Mesothelial cell of epicardium (in vitro differentiated cells): ENCODE measurements at places on chromosomes 1 and 21.

DNA sequence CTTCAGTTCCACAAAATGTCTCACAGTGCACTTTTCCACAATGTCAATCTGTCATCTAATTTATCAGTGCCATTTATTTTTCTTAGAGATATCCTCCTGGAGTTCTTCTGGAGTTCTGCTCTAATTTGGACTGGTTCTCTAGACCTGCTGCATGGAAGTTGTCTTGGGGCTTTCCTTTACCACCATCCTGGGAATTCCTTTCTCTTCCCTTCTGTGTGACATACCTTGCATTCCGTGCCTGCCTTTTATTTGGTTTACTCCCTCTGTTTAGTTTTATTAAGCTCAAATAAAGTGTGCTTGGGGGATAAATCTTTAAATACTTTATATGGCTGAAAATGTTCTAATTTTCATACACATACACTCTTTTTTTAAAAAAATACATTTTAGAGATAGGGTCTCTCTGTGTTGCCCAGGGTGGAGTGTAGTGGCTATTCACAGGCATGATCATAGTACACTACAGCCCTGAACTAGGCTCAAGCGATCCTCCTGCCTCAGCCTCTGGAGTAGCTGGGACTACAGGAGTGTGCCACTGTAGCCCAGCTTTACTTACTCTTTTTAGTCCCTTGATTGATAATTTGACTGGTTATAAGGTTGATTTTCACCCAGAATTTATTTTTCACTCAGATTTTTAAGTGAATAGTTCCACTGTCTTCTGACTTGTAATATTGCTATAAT lies 14.4 kb downstream of the MTF2 start:
- DNase-seq, result no peak

DNA sequence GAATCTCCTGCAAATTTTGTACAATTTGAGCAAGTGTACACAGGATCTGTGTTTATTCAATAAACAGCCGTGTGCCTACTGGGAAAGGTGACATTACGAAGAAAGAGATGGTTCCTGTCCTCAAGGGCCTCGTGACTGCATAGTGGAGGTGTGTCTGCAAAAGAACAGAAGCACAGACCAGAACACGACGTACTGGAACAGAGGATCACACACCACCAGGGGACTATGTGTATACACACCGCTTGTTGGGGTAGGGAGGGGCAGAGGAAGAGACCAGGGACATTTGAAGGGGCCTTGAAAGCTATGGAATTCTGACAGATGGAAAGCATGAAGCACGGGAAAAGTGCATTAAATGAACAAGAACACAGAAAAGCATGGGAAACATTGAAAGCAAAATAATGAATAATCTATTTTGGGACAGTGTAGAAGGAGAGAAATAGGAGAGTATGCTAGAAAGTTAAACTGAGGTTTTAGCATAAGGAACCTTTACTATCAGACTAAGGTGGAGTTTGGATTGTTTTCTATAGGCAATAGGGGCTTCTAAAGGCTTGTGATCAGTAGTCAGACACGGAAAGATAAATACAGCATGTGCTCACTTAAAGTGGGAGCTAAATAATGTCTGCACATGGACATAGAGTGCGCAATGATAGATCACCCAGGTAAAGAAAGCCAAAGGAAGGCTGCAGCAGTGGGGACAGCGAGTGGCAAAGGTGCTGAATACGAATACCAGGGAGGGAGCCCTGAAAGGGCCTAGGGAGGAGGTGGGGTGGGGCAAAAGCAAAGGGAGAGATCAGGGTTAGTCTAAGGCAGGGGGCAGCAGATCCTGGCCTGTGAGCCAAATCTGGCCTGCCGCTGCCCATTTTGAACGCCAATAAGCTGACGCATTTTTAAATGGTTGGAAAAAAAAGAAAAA lies 11.0 kb downstream of the JAK1 start:
- DNase-seq, result no peak

DNA sequence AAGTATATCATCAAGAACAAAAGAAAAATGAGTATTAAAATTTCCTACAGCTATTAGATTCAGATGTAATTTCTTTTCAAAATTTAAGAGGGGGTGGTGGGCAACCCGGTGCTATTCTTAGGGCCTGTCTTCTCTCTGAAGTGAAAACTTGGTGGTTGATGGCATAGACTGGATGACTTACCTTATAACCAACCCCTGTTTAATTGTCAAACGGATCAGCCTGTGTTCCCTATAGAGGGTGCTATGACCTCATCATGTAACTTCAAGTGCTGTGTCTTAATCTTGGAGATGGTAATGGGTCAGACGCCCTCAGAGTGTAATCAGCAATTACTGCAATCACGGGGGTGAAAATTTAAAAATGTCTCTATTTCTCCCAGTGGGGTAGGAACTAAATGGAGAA lies 176.2 kb downstream of the PCP4 start:
- DNase-seq, result no peak

- no peak for DNase-seq
Observed at GRCh38 chr1:215710036-215710898, 143.2 kb downstream of the KCTD3 start.

- no peak for DNase-seq
Observed at GRCh38 chr1:163824490-163824889, 502.7 kb downstream of the NUF2 start.

- no peak for DNase-seq
Observed at GRCh38 chr1:59549903-59550302, 253.0 kb downstream of the FGGY start.

DNA sequence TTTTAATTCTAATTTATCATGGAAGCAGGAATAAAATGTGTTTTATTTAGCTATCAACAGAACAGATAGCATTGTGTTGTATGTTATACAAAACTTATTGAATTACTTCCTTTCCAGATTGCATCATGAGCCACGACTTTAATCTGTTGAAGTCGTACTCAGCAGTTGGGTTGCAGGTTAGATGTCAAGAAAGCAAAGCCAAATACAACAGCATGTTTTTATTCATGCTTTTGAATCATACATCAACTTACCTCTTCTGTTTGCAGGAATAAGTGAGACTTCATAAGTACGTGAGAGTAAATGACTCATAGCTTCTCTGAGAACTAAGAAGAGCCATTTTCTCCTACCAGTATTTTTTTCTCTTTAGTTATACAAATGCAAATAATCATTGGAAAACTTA lies 110.8 kb upstream of the ADGRL4 start:
- DNase-seq, result no peak

GRCh38 chr1:40649592-40649930 lies 15.9 kb downstream of the RIMS3 start:
- no peak for DNase-seq

DNA sequence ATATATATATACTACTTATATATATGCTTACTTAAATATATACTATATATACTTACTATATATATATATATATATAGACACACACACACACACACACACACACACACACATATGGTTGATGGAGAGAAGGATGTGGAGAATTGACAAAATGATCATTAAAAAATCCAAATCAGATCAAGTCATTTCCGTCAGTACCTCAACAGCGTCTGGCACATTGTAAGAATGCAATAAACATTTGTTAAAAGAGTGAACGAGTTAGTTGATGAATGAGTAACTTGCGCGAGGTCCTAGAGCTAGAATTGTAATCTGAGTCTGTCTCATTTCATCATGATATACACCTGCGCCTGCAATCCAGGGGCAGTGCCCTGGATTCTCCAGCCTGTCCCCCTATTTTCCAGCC lies 243.0 kb upstream of the MAP1LC3C start:
- no peak for DNase-seq

- DNase-seq, result no peak
Observed at GRCh38 chr21:39713905-39714304, 31.1 kb upstream of the IGSF5 start.

- no peak for DNase-seq
Observed at GRCh38 chr1:201859424-201859823, 29.3 kb upstream of the SHISA4 start.

- no peak for DNase-seq
Observed at GRCh38 chr1:91827459-91828321, 58.3 kb downstream of the TGFBR3 start.

GRCh38 chr1:204018460-204018859 lies 54.5 kb upstream of the SOX13 start:
- no peak for DNase-seq

DNA sequence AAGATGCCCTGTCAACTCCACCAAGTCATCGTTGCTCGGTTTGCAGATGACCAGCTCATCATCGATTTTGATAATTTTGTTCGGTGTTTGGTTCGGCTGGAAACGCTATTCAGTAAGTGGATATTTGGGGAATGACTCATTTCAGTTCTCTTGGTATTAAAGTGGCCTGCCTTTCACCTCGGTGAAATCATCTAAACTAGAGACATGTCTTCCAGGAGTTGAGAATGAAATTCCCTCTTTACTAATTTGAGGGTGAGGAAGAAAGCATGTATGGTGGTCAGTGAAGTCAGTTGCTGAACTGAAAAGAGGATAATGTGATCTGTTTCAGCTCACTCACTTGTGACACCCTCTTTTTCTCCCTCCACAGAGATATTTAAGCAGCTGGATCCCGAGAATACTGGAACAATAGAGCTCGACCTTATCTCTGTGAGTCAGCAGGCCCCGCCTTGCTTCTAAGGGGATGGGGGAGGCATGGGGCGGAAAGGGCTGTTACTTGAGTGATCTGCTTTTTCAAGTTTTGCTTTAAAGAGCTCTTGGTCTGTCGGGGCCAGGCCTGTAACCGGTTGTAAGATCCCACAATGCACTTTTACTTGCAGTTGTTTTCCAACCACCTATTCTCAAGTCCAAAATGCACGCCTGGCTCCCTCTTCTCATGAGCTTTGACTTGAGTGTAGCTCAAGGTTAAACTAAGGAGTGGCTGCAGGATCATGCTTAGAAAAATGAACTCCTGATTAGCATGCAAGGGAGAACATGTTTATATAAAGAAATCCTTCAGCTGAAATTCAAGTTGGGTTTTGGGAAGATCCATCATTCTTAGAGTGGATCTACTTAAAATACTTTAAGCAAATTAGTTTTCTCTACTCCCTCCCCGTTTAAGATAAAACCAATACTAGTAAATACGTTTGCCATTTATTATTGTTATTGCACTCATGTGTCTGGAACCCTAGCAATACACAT lies 59.8 kb downstream of the CAPN2 start:
- peak; percentile 52 for DNase-seq

- no peak for DNase-seq
Observed at GRCh38 chr1:38102636-38103035, 56.0 kb upstream of the POU3F1 start.

DNA sequence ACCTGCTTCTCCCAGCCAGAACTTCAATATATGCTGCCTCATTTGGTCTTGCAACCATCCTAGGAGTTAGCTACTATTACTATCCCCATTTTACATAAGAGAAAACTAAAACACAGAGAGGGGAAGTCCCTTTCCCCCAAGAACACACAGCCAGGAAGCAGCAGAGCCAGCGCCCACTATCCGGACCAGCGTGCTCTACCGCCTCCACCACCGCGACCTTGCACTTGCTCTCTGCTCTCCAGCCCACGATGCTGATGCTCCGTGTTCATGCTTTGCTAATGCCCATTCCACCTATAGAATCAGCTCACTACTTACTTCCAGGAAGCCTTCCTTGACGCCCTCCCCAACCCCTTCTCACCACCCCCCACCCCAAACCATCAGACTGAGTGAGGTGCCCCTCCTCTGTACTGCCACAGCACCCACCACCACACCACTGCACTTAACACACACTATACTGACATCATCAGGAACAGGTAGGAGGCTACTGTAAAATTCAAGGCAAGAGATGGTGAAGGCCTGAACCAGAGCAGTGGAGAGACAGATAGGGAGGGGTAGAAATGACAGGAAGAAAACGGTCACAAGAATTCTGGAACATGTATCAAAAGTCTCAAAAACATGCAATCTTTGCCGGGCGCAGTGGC lies 9.4 kb downstream of the TMEM53 start:
- DNase-seq, result no peak

- no peak for DNase-seq
Observed at GRCh38 chr1:229136822-229137221, 134.1 kb upstream of the RAB4A start.

GRCh38 chr1:245858722-245859492 lies 648.2 kb downstream of the SMYD3 start:
- DNase-seq, result no peak
